Stimulated activated CD4-positive, alpha-beta T cell treated with anti-CD3 and anti-CD28 coated beads, Interleukin-4, amount 100 ng/mL, for 4 hours (primary cell): ENCODE measurements at places on chromosomes 1 and 21.

DNA sequence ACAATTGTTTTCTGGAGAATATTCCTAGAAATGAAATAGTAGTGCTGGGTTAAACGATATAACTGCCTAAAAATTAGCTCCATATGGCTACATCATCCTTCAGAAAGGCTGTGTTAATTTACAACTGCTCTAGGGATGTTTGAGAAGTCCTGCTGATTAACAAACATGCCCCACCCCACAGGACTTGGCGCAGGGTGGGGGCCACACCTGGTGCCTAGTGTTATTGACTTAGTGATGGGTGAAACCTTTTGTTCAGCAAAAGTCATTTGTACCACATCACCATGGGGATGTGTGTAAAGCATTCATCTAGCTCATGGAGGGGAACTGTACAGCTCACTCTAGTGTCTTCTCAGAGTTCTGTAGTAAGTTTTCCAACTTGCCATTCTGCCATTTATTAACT, 492.8 kb downstream of the CAMTA1 start:
- no peak for DNase-seq

DNA sequence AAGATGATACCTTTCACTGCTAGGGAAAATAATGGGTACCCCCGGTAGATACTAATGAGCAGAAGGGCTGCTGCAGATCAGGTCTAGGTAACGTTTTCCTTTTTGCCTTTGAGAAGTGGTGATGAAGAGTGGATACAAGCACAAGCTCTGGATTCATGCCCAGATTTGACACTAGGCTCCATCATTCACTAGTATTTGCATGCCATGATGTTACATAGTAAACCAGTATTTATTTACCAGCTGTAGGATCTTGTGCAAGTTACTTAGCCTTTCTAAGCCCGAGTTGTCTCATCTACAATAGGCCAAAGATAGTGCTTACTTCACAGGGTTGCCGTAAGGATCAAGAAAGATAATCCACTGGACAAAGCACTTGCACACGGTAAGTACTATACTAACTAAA, 14.2 kb downstream of the PTPN14 start:
- no peak for DNase-seq

DNA sequence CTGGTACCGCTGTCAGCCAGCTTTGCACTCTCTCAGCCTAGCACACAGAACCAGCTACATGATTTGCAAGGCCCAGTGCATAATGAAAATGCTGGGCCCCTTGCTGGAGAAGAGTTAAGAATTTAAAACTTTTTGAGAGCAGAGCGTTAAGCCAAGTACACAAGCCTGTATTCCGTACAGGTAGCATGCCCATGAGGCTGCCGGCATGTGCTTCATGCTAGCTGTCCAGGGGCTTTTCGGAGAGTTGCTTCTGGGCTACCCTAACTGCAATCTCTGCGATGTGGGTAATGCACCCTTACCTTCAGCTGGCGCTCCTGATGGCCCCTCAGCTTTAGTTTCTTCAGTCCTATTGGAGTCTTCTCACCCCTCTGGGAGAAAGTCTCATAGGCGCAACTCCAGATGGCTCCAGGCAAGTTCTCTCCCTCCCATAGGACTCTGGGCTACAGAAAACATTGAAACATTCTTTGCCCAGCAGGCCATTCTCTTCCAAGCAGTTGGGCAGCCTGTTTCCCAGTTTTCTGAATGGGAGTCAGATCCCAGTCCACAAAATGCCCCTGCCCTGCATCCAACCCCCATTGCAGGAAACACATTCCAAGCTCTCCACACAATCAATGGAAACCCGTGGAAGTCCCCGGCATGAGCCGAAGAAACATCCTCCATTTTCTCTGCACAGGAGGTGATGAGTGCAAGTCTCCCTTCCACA, 5.7 kb upstream of the AKT3 start:
- no peak for DNase-seq

DNA sequence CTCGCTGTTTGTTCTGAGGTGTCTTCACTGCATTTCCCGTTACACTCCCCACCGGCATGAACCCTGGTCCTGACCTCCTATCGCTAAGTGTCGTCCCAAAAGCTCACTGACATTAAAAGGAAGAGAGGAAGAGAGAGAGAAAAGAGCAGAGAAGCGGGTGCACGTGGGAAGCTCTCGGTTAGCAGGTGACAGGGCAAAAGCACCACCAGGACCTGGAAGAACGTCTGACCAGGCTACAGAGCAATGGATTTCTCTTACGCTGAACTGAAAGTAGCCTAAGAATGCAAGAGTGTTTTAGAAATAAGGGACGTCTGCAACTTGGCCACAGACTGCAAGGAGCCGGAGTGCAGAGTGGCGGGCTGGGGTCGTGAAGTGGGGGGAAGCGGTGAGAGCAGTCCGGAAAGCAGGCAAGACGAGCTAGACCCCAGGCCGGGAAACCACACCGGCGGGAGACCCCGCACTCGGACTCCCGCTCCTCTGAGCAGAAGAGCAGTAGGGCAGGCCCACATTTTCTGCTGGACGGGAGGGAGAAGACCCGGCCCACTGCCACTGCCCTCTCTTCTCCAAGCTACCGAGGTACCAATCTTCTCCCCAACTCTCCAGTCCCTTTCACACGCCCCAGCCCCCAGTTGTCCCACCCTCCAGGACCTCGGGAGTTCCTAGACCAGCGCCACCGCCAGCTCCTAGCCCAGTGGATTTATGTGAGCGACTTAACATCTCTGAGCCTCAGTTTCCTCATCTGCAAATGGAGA, 8.3 kb upstream of the MPZL1 start:
- peak; percentile 14 for DNase-seq

GRCh38 chr1:211548321-211549091, 30.5 kb downstream of the SLC30A1 start:
- peak; percentile 7 for DNase-seq

- DNase-seq: no peak
Observed at GRCh38 chr1:243501002-243501401, 245.2 kb downstream of the SDCCAG8 start.

GRCh38 chr1:232248276-232248820, 381.6 kb downstream of the SIPA1L2 start:
- no peak for DNase-seq

DNA sequence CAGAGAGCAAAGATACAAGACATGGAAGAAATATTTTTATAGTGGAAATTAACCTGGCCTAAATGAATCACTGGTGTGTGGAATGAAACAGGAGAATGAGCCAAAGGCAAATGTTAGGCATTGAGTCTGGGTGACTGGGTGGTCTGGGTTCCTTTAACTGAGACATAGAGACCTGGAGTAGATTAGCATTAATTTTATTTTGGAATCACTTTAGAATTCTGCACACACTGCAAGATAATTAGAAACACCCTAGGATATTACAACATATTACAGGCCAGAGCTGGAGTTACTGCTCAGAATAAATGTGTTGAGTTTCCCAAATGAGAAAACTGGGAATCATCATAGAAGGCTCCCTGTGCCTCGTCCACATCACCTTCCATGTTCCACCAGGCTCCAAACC, 85.5 kb downstream of the PLPPR5 start:
- DNase-seq: no peak

GRCh38 chr1:70567167-70567566, 156.1 kb downstream of the CTH start:
- DNase-seq: no peak

- DNase-seq: no peak
Observed at GRCh38 chr1:246428542-246429308, 78.4 kb downstream of the SMYD3 start.

GRCh38 chr1:28966617-28967016, 52.2 kb downstream of the EPB41 start:
- DNase-seq: no peak

DNA sequence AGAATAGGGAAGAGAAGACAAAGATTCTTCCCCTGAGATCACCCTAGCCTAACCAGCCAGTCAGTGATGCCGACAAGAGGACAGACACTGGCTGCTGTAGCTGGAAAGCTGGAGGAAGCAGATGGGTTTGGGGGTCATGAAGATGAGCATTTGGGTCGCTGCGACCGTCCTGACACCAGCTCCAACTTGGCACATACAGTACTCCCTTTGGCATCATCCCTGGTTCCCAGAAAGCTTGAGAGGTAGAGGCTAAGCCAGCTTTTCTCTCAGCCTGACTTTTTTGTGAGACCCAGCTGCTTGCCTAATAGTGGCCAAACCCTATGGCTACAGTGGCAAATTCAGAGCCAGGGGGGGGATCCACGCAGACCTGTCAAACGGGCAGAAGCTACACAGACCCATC, 43.0 kb upstream of the IKBKE start:
- DNase-seq: no peak

DNA sequence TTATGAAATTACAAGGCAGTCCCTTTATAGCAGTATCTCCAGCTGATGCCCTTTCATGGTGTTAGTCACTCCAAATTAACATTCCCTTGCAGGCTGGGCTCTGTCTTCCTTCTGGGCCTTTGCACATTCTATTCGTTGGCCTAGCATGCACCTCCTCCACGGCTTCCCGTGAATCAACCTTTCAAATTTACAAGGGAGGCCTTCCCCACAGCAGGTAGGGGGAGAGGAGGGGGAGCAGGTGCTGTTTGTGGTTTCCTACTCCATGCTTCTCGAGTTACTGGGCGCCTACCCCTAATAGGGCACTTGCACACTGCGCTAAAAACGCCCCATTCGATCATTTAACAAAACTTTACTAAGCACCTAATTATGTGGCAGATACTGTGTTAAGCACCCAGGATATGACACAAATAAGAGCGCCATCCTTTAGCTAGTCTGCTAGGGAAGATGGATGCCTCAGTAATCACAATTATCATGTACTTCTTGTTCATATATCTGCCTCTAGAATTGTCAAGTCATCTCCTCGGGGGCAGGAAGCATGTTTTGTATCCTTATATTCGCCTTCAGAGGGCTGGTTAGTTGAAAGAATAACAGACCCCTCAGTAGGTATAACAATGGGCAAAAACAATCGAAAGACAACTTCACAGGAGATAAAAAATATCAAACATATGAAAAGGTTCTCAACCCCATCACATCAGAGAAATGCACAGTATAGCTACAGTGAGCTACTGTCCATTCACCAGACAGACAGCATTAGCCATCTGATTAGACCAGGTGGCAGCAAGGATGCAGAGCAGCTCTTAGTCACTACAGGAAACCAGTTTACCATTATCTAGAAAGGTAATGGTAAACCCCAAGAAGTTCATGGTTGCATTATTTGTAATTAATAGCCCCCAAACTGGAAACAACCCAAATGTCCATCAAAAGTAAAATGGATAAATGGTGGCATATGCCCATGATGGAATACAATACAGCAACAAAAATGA, 1.7 kb upstream of the ADAR start:
- DNase-seq: peak; percentile 36

DNA sequence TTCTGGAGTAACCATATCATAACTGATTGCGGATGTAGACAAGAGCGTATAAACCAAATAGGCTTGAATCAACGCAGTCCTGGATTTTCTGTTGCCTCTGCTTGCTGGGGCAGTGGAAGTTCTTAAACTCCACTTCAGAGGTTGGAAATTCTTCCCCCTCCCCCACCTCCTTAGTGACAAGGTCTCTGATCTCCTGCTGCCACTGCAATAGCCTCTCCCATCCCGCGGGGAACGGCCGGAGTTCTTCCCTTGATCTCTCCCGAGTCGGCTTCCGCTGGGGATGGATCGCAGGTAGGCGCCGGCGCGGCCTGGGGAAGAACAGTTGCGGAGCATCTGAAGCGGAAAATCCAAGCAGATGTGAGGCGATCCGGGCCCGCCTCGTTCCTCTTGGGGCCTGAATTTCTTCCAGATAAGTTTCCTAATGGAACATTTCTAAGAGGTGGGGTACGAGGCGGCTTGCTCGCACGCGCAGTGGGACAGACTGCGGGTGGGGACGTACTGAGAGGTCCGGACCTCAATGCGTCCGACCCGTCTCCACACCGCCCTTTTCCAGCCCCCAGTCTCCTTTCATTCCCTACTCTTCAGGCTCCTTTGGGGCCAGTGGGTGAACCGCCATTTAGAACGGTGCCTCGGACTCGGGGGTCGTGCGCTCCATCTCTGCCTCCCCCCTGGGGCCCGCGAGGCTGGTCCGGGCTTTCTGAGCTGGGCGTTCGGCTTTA, 3.1 kb upstream of the SIM2 start:
- DNase-seq: no peak

DNA sequence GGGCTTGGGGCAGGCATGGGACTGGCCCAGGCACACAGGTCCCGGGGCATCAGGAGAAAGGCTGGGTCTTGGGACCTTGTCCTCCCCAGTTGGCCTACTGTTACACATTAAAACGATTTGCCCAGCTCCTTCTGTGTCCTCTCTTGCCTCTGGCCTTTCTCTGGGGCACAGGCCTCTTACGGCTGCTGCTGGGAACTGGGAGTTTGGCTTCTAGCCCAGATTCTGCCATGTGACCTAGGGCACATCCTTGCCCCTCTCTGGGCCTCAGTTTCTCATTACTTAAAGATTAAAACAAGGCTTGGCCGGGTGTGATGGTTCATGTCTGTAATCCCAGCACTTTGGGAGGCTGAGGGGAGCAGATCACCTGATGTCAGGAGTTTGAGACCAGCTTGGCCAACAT, 14.0 kb downstream of the KDF1 start:
- no peak for DNase-seq

DNA sequence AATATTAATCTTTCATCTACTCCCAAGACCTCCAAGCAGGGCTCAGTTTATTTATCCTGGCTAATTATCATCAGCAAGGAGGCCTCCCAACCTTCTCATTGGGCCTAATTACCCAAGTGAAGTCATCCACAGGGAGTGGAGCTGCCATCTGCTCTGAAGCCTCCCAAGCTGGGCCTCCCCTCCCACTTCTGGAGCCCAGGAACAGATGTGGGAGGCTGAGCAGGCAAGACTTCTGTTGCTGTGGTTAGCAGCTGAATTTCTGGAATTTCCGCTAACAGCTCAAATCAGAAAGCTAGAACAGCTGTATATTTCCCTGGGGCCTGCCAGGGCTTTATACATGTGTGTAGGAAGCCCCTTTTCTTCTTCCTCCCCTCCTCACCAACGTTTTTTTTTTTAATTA, 127.5 kb downstream of the UCK2 start:
- DNase-seq: no peak

- DNase-seq: no peak
Observed at GRCh38 chr1:156111355-156111962, 3.1 kb upstream of the LMNA start.

GRCh38 chr1:241423541-241424479, 66.8 kb upstream of the RGS7 start:
- DNase-seq: no peak
